Amniotic stem cell (primary cell): ENCODE measurements at places on chromosomes 4 and X.

GRCh38 chr4:41360214-41360920 is 103.6 kb downstream of the UCHL1 start:
- no peak for DNase-seq

DNA sequence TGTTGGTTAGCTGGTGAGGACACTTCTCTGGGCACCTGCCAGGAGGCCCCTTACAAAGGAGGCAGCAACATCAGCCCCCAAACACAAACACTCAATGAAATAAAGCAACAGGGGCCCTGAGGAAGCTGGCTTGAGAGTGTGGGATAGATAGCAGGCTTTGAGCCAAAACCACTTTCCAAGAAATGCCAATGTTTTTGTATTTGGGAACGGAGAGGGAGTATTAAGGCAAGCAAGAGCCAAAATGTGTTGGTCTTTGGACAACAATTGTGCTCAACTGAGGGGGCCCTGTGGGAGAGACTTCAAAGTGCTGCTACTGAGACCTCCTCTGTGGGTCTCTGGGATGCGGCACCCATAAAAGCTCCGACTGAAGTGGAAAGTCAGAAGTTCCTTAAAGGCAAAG is 41.0 kb downstream of the RAI2 start:
- no peak for DNase-seq

DNA sequence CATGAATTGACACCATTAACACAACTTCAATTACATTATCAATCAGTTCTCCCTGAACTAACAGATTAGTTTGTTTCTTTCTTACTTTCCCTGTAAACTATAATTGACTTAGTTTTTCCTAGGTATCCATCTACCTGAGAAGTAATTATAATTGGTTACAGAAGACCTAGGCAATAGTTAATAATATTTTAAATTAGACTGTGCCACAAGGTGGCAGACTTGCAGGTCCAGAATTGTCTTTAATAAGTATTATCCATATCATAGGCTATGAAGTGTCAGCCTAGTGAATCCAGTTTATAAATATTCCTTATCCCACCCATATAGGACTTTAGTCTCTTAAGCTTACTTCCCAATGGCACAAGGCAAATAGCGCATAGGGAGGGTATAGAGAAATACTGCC is 48.9 kb upstream of the FAM47B start:
- no peak for DNase-seq

DNA sequence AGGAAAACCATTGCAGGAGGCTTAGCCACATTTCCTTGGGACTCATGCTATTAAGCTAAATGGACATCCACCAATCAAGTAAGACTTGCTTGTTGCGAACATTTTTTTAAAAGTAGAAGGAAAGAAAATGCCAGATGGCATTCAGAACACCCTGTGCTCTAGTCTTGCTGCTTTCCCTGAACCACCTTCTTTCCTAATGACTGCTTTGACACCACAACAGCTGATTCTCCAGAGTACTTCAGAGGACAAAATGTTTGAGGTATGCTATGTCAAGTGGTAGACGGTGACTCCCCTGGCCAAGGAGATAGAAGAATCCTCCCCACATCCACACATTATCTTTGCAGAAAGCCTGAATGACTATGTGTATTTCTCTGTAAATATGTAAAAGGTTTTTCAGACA is 65.4 kb downstream of the ANK2 start:
- DNase-seq, result no peak

GRCh38 chrX:150268839-150269355 is 94.2 kb upstream of the MAMLD1 start:
- no peak for DNase-seq

DNA sequence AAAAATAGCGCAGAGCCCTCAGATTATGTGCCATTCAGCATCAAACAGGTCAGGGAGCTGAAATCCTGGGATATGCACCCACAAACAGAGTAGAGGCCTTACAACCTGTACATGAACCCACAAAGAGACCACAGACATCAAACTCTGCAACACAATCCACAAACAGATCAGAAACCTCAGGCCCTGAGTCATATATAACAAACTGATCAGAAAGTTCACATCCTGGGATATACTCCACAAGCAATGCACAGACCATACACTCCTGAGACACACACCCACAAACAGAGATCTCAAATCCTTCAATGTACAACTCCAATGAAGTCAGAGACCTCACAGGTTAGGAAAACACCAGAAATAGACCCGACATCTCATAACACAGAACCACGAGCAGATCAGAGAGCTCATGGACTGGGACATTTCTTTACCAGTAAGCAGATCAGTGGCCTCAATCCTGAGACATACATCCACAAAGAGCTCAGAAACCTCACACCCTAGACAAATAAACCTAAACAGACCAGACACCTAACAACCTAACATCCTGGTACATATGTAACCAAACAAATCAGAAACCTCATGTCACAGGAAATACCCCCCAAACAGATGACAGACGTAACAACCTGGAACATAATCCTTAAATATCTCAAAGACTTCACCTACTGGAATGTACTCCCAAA is 24.2 kb downstream of the SUV39H1 start:
- no peak for DNase-seq

- DNase-seq, result no peak
Observed at GRCh38 chr4:8699479-8700145, 107.0 kb downstream of the CPZ start.

GRCh38 chrX:30308263-30309138 is 689 bp downstream of the NR0B1 start:
- no peak for DNase-seq

- DNase-seq, result no peak
Observed at GRCh38 chr4:78299565-78299972, 242.4 kb downstream of the FRAS1 start.

DNA sequence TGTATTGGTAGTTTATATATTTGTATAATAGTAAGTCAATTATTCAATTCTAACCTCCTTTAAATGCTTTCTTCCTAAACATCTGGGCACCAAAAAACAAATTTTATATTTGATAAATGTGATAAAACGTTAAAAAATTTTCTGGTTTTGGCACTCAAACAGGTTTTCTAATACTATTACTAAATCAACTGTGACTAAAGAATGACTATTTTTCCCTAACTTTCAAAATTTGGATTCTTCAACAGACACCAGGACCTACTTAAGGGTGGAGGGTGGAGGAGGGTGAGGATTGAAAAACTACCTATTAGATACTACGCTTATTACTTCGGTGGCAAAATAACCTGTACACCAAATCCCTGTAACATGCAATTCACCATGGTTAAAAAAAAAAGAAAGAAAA is 555.5 kb downstream of the IL15 start:
- DNase-seq, result no peak

DNA sequence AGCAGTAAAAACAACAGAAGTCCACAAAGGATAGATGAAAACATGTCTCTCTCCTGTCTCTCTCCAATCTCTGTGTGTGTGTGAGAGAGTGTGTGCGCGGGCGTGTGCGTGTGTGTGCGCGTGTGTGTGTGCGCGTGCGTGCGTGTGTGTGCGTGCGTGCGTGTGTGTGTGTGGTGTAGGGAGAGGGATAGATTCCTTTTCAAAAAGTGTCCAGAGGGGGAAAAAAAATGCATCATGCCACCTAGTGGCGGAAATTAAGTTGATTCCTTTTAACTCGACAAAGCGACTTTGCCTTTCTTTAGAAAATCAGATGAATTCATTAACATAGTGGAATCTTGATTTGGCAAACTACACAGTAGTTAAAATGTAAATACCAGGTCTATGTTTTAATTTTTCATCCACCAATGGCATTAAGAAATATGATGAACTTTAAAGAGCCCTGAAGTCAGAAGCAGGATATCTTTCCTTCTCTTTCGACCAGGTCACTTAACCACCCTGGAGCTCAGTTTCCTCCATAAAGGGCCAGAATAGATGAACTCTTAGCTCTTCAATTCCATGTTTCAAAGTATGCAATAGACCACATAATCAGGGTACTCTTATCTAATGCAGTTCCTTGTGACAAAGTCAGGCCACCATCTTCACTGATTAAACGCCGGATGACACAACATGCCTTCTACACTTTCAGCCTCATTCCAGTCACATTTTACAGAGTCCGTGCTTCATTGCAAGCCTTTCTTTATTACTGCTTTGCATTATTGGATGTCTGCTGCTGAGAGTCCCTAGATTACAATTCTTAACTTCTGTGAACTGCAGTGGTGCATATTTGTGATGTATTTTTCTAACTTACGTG is 162.8 kb downstream of the FBXO8 start:
- peak; percentile 46 for DNase-seq

DNA sequence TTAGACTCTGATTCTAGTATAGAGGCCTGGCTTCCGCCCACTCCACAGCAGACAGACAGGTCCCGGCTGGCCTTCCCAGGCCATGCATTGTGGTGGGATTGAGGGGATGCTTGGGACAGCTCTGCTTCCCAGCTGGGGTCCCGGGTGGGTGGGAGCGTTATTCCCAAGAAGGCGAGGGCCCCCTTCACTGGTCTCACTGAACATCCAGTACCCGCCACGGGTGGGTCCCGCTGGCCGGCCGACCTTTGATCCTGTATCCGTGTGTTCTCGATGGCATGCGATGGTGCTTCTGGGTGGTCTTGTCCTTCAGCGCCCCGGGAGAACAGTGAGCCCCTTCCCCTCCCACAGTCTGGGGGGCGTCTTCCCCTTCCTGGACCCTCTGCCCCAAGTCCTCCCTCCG is 231.4 kb downstream of the AFAP1 start:
- no peak for DNase-seq

DNA sequence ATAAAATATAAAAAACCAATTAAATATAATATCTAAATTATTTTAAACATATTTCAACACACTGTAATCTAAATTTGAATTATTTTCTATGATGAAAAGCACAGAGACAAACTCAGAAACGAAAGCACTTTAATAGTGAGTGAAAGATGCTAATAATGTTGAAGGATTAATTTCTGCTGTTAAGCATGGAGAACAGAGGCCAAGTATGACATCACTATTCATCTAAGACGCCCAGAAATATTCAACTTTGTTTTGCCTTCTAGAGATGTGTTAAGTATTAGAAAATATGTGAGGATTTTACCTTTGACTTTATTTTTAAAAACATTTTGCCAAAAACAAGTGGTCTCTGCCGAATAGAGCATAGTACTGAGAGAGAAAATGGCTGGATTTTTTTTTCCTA is 19.3 kb downstream of the ARHGEF6 start:
- DNase-seq, result no peak

GRCh38 chrX:99078301-99078700 is 1331.8 kb downstream of the PCDH19 start:
- no peak for DNase-seq

DNA sequence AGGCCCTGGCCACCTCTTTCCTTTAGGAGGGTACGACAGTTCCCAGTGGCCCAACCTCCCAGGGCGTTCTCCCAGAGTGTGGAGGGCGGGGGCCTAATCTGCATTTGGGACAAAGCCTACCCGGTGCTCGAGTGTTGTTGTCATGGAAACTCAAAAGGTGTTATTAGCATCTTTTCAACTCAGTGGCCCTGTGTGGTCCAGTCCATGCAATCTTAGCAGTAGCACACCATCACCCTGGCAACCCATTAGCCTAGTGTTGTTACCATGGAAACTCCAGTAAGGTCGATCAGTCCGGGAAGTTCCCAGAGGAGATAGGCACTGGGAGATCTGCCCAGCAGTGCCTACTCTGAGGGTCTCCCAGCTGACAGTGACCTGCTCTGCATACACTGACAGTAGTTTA is 20.2 kb downstream of the APLN start:
- DNase-seq, result no peak

GRCh38 chr4:170610434-170610833 is 520.7 kb upstream of the AADAT start:
- no peak for DNase-seq
